Stimulated activated CD4-positive, alpha-beta T cell treated with anti-CD3 and anti-CD28 coated beads, Interleukin-1b, Interleukin-23, amount 100 ng/mL, for 48 hours (primary cell): ENCODE measurements at places on chromosomes 13 and 19.

GRCh38 chr13:83215627-83216026, 666.6 kb downstream of the SLITRK1 start:
- DNase-seq = no peak

- DNase-seq = no peak
Measured at GRCh38 chr13:110478405-110479214, 82.9 kb downstream of the RAB20 start.

DNA sequence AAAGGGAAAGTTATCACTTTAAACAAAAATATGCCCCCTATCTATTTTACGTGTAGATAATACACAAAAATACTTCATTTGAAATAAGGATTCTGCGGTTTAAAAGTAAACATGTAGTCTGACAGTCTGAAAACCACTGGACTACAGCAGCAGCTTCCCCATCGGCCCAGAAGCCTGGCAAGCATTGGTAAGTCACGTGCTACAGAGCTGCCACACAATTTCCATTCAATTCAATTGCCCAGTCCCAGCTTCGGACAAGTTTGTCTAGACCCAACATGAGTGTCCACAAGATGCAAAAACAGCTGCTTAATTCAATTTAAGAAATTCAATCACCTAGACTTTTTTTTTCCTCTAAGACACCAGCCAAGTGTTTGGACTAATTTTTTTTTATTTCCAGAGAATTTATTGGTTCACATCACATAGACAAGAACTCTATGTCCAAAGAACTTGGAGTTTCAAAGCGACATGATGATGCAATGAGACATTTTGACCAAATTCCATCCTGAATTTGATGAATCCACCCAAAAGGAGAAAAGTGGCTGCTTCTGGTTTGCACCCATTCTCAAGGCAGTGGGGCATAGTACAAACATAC, 458.9 kb downstream of the COG6 start:
- DNase-seq = no peak

DNA sequence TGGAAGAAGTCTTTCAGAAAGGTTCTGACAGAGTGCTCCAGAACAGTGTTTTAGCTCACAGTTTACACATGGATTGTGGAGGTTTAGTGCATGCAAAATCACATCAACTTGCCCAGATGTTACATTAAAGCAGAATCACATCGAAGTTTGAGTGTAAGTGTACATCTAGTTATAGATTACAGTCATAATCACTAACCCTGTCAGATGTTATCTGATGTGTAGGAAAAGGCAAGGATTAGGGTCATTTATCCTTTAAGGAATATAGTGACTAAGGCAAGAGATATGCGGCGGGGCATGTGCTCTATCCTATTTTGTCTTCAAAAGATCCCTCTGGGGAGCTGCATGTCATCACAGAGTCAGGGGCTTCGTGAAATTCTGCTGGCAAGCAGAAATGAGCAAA, 66.9 kb downstream of the CYSLTR2 start:
- no peak for DNase-seq

GRCh38 chr19:588093-588740, 1.5 kb upstream of the HCN2 start:
- DNase-seq = peak; percentile 78

GRCh38 chr13:50521831-50522149, 321.7 kb downstream of the DLEU7 start:
- no peak for DNase-seq

- no peak for DNase-seq
Measured at GRCh38 chr13:27348461-27348860, 76.0 kb upstream of the GTF3A start.

- no peak for DNase-seq
Measured at GRCh38 chr13:58324161-58324560, 692.6 kb downstream of the PCDH17 start.

DNA sequence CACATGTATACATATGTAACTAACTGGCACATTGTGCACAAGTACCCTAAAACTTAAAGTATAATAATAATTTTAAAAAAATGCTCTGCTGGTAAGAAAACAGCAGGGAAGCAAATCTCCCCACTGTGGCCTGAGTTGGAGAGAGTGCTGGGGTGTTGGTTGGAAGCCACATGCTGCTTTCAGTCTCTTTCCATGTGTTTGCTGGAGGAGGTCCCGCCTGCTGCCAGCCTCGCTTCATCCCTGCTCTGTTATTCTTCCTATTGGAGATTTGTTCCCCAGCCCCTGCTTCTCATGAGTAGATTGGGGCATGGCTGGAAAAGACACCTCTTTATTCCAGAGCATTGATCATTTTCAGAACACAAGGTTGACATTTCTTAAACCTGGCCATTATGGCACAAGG, 230.5 kb downstream of the FGF9 start:
- DNase-seq = no peak

DNA sequence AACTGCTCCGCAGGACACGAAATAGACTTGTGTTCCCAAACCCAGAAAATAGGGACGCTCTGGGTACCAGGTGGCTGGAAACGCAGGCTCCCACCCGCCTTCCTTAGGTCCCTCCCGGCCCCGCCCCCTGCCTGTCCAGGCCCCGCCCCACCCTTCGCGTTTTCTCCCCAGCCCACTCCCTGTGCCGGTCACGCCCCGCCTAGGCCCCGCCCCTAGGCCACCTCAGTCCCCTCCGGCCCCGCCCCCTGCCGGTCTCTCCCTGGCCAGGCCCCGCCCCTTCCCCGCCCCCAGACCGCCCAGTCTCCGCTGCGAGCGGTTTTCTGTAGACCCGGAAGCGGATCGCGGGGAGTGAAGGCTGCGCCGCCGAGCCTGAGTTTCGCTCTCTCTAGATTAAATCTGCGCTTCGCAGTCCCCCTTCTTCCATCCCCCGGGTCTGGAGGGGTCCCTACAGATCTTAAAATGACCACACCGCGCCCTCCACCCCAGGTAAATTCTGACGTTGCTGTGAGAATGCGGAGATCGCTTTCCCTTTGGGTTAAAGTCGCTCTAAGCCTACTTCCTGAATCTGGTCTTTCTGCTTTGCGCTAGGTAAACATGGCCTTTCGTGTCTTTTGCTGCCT, 3.7 kb upstream of the ZNF665 start:
- DNase-seq = peak; percentile 96

GRCh38 chr19:45674946-45675345, 6.9 kb downstream of the GIPR start:
- no peak for DNase-seq

- no peak for DNase-seq
Measured at GRCh38 chr13:85728811-85729210, 70.4 kb downstream of the SLITRK6 start.

GRCh38 chr13:102907016-102907756, 61.4 kb downstream of the ERCC5 start:
- DNase-seq = no peak

DNA sequence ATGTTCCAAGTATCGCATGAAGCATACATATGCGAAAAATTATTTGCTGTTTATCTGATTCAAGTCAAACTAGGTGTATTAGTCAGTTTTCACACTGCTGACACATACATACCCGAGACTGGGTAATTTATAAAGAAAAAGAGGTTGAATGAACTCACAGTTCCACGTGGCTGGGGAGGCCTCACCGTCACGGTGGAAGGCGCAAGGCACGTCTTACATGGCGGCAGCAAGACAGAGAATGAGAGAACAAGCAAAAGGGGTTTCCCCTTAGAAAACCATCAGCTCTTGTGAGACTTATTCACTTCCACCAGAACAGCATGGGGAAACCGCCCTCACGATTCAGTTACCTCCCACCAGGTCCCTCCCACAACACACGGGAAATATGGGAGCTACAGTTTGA, 13.0 kb upstream of the PROZ start:
- peak; percentile 82 for DNase-seq

- DNase-seq = no peak
Measured at GRCh38 chr13:24893863-24894262, 129.9 kb downstream of the RNF17 start.

- no peak for DNase-seq
Measured at GRCh38 chr19:11087870-11088505, 1.3 kb upstream of the LDLR start.

DNA sequence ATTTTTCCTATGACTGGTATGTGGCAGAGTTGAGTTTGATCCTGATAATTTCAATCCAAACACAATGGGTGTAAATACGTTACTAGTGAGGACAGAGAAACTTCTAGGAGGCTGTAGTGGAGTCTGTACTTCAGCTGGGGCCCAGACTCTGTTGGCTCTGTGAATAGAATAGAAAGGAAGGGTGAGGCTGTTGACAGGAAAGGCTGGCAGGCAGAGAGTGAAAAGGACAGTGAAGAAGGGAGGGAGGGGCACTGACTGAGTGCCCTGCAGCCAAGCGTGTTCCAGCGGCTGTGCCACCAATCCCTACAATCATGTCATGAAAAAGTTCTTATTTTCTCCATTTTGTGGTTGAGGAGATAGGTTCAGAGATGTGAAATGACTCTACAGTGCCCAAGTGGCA, 80.5 kb downstream of the MBNL2 start:
- no peak for DNase-seq
